ENCODE measurements at places on chromosomes 4 and X. TPM values are rescaled to one million over a fixed set of nuclear protein-coding genes. Genes with fewer than 3 reads are reported as not detected.

DNA sequence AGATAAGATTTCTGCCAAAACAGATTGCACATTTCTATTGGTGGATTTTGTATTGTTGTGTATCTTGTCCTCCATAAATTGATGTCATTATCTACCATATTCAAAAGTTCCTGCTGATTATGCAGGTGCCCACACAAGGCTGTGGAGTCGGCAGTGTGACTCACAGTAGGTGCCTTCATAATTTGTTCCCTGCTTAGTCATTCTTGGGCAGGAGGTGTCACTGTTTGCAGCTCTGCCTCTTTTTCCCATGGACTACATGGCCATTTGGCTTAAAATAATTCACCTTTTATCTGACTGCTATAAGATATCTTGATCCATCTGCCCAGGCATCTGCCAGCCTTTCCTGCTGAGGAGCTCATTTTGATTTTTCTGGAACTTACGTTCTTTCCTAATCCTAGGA lies 33.6 kb upstream of the ENPEP start:
- DNase-seq: no peak

- peak; percentile 20 for DNase-seq
These were observed 102.4 kb downstream of the CLNK start for GRCh38 chr4:10582059-10582686.

- DNase-seq: no peak
These were observed 5.7 kb downstream of the MAGEA1 start for GRCh38 chrX:153184787-153185186.

SMR3B gene
- not detected for total RNA-seq

PCDH10 gene
- 19.6 TPM for total RNA-seq

GRCh38 chr4:5474756-5475155 lies 233.6 kb downstream of the EVC2 start:
- DNase-seq: no peak

PHOX2B gene
- total RNA-seq: not detected

MSANTD1 gene
- total RNA-seq: 2.1 TPM

SCLT1 gene
- 20.9 TPM for total RNA-seq

DNA sequence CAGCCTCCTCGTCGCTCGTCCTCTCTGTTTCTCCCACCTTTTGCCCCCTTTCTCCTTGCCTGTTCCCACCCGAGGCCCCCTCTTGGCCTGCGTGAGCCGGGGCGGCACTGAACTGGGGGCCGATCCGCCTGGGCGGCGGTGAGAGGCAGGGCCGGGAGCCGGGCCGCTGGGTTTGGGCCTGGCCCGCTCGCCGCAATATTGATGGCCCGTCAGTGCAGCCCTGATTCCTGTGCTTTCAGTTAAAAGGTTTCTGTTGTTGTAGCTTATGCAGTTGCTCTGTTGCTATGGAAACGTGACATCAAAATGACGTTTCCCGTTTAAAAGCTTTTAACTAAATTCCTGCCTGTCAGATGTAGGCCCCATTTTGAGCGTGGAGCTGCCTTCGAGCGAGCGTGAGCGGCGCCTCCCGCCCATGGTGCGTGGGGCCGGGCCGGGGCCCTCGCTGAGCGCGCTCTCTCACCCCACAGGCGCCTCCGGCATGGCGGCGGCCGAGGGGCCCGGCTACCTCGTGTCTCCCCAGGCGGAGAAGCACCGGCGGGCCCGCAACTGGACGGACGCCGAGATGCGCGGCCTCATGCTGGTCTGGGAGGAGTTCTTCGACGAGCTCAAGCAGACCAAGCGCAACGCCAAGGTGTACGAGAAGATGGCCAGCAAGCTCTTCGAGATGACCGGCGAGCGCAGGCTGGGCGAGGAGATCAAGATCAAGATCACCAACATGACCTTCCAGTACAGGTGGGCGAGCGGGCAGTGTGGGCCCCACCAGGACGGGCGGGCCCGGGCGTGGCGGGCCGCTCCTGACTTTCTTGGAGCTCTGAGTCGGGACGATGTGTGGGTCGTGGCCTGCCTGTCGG lies at the start of gene MSANTD1:
Gene MSANTD1 (plus strand): TSS at position 349 of the 851 bp plus-strand sequence. CDS start 64 bp downstream, at position 413.
- DNase-seq: no peak

DNA sequence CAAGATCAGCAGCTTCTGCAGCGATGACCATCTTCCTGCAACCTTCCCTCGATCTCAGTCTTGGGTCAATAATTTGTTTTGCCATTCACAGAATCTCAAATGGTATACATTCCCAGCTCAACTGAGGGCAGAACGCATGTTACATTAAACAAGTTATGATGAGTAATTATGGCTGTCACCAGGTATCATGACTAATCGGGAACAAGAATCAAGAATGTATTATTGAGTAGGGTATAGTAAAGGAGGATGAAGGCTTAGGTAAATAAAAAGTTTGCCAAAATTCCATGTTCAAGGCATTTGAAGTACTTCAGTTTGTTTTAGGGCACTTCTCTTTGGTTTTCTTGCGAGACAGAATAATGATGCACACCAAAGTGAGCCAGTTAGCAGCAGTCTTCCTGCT lies 194.1 kb downstream of the SH2D1A start:
- no peak for DNase-seq

DNA sequence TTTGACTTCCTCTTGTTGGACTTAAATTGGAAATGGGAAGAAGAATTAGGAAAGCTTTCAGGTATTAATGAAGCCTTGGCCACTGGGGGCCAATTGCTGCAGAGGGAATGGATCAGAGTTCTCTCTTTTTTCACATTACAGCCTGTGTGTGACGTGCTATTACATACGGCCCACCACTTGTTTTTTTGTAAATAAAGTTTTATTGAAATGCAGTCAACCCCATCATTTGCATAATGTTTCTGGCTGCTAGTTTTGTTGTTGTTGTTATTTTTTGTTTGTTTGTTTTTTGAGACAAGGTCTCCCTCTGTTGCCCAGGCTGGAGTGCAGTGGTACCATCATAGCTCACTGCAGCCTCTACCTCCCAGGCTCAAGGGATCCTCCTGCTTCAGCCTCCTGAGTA lies 98.4 kb downstream of the ASMT start:
- no peak for DNase-seq

ZNF157 gene
- not detected for total RNA-seq

DNA sequence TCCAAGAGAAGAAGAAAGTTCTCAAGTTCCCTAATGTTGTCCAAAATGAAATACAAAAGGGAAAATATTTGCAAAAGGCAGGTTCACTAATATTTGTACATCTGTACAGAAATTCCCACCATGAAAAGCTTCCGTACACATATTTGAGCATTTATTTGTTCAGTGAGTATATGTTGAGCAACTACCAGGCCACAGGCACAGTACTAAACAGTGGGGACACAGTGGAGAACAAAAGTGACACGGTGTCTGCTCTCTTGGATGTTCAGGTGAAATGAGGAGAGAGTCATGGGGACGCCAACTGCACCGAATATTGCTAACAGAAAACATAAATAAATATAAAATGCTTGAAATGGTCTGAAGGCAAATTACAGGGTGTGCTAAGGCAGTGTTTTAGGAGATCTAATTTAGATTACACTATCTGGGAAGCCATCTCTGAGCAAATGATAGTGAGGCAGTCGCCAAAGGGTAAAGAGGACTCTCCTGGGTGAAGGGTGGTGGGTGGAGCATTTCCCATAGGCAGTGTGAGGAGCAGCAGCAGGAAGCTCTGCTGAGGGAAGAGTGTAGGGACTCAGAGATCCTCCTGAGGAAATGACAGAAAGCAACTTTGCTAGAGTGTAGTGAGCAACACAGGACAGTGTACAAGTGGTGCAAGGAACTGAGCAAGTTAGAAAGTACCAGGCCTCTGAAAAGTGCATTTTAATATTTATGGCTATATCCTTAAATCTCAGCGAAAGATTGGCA lies 375.2 kb downstream of the GALNTL6 start:
- DNase-seq: no peak

- DNase-seq: no peak
These were observed 120.5 kb downstream of the ADGRL3 start for GRCh38 chr4:61320631-61321030.

GRCh38 chrX:45824471-45824870 lies 623.8 kb upstream of the DIPK2B start:
- DNase-seq: peak; percentile 72

- peak; percentile 72 for DNase-seq
These were observed 62.3 kb upstream of the ADAMTS3 start for GRCh38 chr4:72631296-72631695.
